A549 (cell line): ENCODE measurements at places on chromosomes 1 and 21. TPM values are rescaled to one million over a fixed set of nuclear protein-coding genes. Genes with fewer than 3 reads are reported as not detected.

GRCh38 chr21:26170471-26171257, at the start of gene APP:
Gene APP, minus strand, starts transcription at chr21:26170770. Its CDS starts 150 bp downstream, at chr21:26170620.
- peak; percentile 61 for DNase-seq

GRCh38 chr1:161333166-161333565, 19.0 kb downstream of the SDHC start:
- no peak for DNase-seq

Gene CTSE
- polyA plus RNA-seq, result not detected in 3 replicates

Gene ABCG1
- polyA plus RNA-seq, result 0.51 to 2.6 TPM (median 2.3 TPM) in 3 replicates
